ENCODE measurements at places on chromosomes 13 and 19.
A peak's percentile ranks its signal among the peaks of the same experiment; 100 is the strongest.

- no peak for DNase-seq
Measured at GRCh38 chr13:106521095-106521799, 14.2 kb downstream of the EFNB2 start.

- no peak for DNase-seq
Measured at GRCh38 chr13:29746148-29746677, 104.2 kb downstream of the UBL3 start.

DNA sequence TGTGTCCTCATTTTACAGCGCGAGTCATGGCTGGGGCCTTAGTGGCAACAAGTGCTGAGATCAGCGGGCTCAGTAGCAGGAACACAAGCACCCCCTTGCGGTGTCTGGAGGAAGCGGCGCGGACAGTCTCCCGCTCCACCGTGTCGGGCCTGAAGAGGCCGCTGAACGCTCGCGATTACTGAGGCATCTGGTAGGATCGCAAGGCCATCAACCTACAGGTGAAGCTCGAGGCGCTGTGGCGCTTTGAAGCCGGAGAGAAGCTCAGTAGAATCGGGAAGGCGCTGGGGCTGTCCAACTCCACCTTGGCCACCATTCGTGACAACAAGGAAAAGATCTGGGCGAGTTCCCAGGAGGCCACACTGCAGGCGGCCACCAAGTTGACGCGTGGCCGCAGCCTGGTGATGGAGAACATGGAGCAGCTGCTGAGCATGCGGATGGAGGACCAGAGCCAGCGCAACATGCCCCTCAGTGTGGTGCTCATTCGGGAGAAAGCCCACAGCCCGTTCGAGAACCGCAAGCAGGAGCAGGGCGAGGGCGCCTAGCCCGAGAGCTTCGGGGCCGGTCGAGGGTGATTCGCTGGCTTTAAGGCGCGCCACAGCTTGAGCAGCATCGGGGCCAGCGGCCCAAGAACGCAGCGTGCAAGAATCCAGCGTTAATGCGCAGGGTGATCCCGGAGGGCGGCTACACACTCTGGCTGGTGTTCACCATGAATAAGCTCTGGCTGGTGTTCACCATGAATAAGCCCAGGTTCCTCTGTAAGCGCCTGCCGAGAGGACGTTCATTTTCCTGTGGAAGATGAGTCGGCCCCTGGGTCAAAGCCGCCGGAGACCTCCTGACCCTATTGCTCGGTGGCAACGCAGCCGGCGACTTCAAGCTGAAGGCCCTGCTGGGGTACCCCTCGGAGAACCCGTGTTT is 8.3 kb upstream of the MZF1 start:
- peak; percentile 91 for DNase-seq

GRCh38 chr19:1685046-1685445 is 32.6 kb upstream of the TCF3 start:
- DNase-seq = no peak

DNA sequence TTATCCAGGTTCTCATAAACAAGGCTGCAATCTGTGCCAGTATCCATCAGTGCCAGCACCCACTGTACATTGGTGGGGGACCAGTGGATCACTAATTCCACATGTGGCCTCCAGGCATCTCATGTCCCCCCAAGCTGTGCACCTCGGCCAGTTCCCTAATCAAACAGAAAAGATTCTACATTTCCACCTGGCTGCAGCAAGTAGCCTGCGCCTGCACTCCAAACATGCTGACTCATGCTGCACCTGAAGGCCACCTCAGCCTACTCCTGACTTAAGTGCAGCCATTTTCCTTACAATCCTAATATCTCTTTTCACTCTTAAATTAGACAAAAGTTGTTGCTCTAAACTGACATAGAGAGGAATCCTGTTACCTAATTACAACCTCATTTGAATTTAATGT is 729.4 kb upstream of the MIR17HG start:
- DNase-seq = no peak

DNA sequence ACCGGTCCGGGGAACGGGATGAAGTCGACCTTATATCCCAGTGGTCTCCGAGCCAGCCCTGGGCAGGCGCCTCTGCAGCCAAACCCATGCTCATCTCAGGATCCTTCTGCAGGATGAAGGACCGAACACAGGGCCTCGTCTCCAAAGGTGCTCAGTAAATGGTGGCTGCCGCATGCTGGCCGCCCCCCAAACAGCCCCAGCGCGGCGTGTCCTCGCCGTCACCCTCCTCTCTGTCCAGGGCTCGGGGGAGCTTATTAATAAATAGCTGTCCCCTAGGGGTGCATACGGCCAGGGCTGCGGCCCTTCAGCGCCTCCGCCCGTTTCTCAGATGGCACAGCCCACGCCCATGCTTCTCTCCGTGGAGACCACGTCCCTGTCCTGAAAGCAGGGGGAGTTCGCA is 32.6 kb upstream of the SPACA7 start:
- DNase-seq = no peak

Data from fibroblast of pulmonary artery (primary cell).